ENCODE measurements at places on chromosomes 12 and 14. TPM values are rescaled to one million over a fixed set of nuclear protein-coding genes. Genes with fewer than 3 reads are reported as not detected.

The SLC6A15 gene
- 5.3 TPM for total RNA-seq

The SMIM41 gene
- total RNA-seq, result not detected

The MSRB3 gene
- 19.9 TPM for total RNA-seq

The INHBC gene
- total RNA-seq, result not detected

The SCN8A gene
- 5.0 TPM for total RNA-seq

The COCH gene
- 3.7 TPM for total RNA-seq

The CD69 gene
- total RNA-seq, result 0.69 TPM

The PPP1R3E gene
- 8.4 TPM for total RNA-seq

The INTS13 gene
- total RNA-seq, result 20.0 TPM

The NGB gene
- not detected for total RNA-seq

The BDKRB1 gene
- total RNA-seq, result not detected

Measured in endothelial cell (in vitro differentiated cells).